ENCODE measurements at places on chromosomes 6 and 20.
A peak's percentile ranks its signal among the peaks of the same experiment; 100 is the strongest.

DNA sequence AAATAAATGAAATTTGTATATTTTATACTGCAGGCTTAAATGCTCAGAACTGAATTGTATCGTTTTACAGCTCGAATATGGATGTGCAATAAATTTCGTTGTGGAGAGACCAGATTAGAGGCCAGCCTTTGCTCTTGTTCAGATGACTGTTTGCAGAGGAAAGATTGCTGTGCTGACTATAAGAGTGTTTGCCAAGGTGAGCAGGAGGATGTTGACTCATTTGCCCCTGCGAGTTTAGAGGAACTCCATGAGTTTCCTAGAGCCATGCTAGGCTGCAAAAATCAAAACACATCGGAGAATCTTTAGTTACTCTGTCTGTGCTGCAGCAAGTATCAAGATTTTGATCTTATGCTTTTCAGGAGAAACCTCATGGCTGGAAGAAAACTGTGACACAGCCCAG, 15.4 kb downstream of the ENPP3 start:
- peak; percentile 44 for DNase-seq

GRCh38 chr6:88008411-88008810, 39.2 kb upstream of the SPACA1 start:
- DNase-seq: no peak

- DNase-seq: no peak
Measured at GRCh38 chr20:33217052-33217451, at the start of gene BPIFA3. Gene BPIFA3, plus strand, starts transcription at chr20:33217352. Its CDS starts 185 bp downstream, at chr20:33217537.

GRCh38 chr6:168507297-168507696, 66.3 kb downstream of the SMOC2 start:
- DNase-seq: no peak

- no peak for DNase-seq
Measured at GRCh38 chr6:83114164-83114563, 46.7 kb downstream of the DOP1A start.

- no peak for DNase-seq
Measured at GRCh38 chr20:20454850-20455627, 87.1 kb downstream of the INSM1 start.

- DNase-seq: no peak
Measured at GRCh38 chr6:15309611-15310283, 63.9 kb downstream of the JARID2 start.

DNA sequence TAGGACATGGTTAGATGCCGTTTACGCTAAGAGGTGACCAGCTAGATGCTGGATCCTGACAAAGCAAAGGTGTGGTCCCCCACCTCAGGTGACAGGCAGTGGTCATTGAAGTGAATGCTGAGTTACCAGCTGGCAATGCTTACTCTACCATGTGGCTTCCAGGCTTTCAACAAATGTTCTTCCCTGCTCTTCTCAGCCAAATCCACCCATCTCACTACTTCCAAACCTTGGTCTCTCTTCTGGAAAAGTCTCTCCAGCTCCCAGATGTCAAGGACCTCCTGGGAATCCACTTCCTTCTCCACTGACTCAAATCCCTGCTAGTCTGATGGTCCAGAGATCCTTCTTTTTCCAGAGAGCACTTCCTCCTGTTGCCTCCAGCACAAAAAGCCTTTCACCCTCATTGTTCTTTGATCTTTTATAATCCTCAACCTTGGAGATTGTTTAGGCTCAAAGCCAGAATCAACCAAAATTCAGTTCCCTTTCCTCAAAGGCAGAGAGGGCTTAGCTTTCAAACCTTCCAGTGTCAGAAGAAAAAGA, 228.0 kb downstream of the ZNF217 start:
- no peak for DNase-seq

DNA sequence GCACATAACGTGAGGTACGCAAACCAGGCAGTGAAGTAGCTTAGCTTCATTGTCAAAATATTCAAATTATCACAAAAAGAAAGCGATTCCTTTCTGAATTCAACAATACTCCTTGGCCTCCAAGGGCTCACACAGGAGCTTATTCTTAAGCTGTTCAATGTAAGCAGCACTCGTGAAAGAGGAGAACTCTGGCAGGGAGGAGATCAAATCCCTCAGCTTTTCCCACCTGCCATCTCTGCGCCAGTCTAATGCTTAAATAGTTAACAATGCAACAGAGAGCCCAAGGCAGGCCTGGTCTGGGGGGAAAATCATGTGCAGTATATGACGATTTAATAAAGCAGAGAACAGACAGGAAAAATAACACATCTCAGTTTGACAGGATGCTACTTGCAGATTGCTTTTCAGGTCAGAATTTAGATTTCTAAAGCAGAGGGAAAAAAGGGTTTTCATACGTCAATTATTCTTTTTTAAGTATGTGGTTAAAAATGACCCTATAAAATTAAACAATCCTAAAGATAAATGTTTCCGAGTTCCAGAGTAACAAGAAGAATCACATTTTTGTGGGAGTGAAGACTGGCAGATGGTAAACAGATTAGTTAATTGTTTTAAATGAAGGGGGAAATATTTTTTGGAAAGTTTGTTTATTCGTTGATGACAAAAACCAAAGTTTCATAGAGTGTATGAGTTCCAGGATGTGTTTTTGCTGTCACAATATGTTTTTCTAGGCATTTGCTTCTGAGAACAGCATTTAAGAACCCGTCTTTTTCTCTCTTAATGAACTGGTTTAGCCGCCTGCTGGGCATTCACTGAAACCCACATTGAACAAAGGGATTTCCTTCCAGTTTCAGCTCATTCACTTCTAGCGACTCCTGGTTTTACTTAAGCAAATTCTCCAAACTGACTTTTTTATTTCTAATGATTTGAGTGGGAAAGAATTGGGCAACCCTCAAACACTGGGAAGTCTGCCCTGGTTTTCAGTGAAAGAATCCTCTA, 45.9 kb downstream of the PLAGL1 start:
- DNase-seq: peak; percentile 13

All from RWPE1 (cell line).